ENCODE measurements at places on chromosomes 1 and 21. TPM values are rescaled to one million over a fixed set of nuclear protein-coding genes. Genes with fewer than 3 reads are reported as not detected.

Gene ATP6V1G3
- not detected for polyA plus RNA-seq

Gene KMO
- polyA plus RNA-seq = not detected

Gene F13B
- not detected for polyA plus RNA-seq

Gene TINAGL1
- 9.7 TPM for polyA plus RNA-seq

Gene KRTAP12-2
- polyA plus RNA-seq = not detected

Gene TGFB2
- polyA plus RNA-seq = 7.8 TPM

Gene MAB21L3
- polyA plus RNA-seq = not detected

Data from brain (organoid and tissue), 16 donors.